Endothelial cell of umbilical vein (primary cell): ENCODE measurements at places on chromosomes 5 and 9. TPM values are rescaled to one million over a fixed set of nuclear protein-coding genes. Genes with fewer than 3 reads are reported as not detected.

DNA sequence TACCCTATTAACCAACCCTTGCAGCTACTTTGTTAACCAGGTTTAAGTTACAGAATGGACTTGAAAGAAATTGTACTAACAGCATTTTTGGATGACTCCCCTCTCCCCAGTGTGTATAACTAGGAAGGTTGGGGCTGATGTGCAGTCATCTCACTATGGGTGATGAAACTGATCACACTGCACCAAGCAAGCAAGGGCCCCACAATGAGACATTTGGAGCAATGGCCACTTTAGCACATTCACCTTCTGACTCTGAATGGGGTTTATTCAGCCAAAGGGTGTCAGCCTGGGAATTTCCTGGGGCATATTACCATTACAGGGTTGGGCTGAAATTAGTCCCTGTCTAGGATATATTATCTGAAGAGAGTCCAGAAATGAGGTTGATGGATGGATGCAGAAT, 18.7 kb upstream of the CYFIP2 start:
- H3K36me3 ChIP-seq, result no peaks in the 10 kb centered on the region
- no peaks in the 10 kb centered on the region for H3K27me3 ChIP-seq
- no peaks in the 10 kb centered on the region for H3K4me1 ChIP-seq
- no peak overlapping the region for H3K4me3 ChIP-seq

Gene ZDHHC11B
- total RNA-seq, result not detected in 2 replicates

Gene NPR2
- 25.6 and 28.7 TPM in 2 replicates for total RNA-seq

- H3K27ac ChIP-seq, result no peak overlapping the region
- H3K27me3 ChIP-seq, result no peaks in the 10 kb centered on the region
- H3K4me3 ChIP-seq, result no peak overlapping the region
- DNase-seq, result no peak
Observed at GRCh38 chr9:28124917-28125316, 551.6 kb upstream of the C9orf72 start.

Gene SH3GLB2
- total RNA-seq, result 55.8 and 58.8 TPM in 2 replicates

- DNase-seq, result peak; percentile 67
- no peaks in the 10 kb centered on the region for H3K36me3 ChIP-seq
- H3K4me1 ChIP-seq, result peaks cover 13% of the 10 kb centered on the region
- H3K4me3 ChIP-seq, result peak overlapping the region; percentile 23
- H3K27ac ChIP-seq, result peak overlapping the region; percentile 69
Observed at GRCh38 chr9:124771867-124772679, 962 bp upstream of the NR6A1 start.
